Kasumi-1 (cell line): ENCODE measurements at places on chromosomes 11 and 22.

DNA sequence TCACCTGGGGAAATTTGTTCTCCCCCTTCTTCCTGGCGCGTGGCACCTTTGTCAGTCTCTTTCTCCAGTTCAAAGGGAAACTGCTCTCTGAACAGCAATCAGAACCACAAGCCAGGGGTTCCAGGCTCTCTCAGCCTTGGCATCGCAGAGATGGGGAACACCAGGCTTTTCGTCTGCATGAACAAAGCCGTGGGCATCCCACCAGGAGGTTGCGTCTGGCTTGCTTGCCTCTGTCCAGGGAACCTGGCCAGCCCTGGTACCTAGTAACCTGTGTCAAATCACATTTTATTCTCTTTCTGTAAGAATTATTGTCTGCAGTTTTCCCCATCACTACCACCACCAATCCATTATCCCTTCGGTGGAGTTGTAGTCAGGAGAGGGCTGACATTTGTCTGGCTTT, 107.0 kb downstream of the WNT7B start:
- no peak for DNase-seq

DNA sequence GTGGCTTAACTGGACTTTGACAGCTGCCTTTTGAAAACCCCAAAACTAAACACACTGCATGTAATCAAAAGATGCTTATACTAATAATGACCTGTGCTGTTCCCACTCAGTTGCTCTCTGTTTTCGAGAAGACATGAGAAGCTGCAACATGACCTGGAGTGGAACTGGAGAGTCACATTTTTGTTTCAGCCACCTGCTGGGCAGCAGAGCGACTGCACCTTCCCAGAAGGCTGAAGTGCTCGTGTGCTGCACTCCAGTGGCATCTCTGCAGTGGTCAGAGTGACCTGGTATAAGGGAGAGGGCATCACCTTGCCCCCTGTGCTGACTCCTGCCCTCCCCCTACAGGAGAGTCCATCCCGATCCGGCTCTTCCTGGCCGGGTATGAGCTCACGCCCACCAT, 8.6 kb downstream of the THYN1 start:
- peak; percentile 65 for DNase-seq

DNA sequence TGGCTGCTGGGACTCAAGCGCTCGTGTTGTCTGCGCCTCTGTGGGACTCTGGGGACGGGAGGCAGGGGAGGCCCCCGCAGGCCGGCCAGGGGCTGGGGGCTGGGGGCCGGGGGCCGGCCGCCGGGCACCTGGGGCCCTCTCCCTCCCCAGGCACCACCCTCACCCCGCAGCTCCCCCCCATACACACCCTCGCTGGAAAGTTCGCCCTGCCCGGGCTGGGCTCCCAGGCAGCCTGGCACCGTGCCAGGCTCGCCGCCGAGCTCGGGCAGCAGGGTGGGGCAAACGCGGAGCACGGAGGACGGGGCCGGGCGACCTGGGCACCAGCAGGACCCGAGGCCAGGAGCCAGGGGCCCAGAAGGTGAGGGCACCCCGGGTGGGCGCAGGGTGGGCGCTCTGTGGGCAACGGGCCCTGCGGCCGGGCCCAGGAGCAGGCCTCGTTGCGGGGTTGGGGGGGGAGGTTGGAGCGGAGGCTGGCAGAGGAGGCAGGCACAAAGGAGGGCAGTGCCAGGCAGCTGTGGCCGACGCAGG, 76.7 kb upstream of the WNT7B start:
- DNase-seq, result no peak

GRCh38 chr22:19679522-19680101, 34.7 kb upstream of the SEPTIN5 start:
- DNase-seq, result no peak

DNA sequence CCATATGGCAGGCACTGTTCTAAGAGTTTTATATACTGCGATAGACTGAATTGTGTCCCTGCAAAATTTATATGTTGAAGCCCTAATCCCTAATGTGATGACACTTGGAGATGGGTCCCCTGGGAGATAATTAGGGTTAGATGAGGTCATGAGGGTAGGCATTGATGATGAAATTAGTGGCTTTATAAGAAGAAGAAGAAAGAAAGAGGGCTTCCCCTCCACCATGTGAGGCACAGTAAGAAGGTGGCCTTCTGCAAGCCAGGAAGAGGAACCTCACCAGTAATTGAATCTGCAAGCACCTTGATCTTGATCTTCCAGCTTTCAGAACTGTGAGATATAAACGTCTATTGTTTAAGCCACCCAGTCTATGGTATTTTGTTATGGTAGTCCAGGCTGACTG, 46.6 kb upstream of the TENM4 start:
- DNase-seq, result no peak

GRCh38 chr11:101881586-101881985, 33.2 kb upstream of the CEP126 start:
- no peak for DNase-seq

- DNase-seq, result no peak
These were observed 134.7 kb downstream of the GRIK4 start for GRCh38 chr11:120646206-120646605.

DNA sequence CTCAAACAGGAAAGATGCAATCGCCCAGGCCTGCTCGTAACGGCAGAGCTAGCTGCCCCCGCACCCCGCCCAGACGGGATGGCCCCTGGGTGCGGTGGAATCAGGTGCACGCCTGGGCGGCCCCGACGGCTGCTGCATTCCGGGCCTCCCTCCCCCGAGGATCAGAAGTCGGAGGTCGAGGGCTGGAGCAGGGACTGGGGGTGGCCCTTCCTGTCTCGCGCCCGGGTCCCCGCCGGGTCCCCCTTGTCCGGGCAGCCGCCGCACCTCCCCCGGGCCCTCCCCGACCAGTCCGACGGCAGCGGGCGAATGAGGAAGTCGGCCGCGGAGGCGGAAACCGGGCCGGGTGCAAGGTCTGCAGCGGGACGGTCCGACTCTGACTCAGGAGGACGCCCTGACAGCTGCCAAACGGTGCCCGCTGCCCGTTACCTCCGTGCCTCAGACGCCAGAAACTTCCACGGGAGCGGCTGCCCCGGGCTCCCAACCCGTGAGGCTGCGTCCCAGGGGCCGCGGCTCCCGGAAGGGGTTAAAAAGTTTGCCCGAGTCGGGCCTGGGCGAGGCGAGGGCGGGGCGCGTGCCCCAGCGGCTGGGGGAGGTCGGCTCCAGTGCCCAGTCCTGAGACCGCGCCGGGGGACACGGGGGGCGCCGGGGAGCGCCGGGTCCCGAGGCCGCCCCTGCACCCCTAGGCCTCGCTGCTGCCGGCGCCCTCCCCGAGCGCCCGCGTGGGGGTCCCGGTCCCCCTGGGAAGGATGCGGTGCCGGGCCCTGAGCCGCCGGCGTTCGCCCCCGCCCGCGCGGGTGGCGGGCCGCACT, 663 bp downstream of the MYH9 start:
- DNase-seq, result peak; percentile 54

- no peak for DNase-seq
These were observed 14.6 kb downstream of the MS4A18 start for GRCh38 chr11:60739114-60739513.

DNA sequence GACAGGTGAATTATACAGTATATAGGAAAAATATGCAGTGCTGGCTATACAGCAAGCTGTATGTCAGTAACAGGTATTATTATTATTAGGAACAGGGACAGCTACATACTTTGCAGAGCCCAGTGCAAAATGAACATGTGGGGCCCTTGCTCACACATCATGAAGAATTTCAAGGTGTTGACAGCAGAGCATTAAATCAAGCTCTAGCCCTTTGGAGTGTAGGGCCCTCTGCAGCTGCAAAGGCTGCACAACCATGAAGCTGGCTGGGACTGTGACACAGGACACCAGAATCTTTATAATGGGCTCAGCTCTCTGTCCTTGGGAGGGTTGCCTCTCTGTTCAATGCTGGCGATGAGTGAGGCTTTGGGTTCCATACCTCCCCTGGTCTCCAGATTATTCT, 44.9 kb upstream of the DAGLA start:
- no peak for DNase-seq

GRCh38 chr11:76244316-76244851, 38.1 kb upstream of the WNT11 start:
- no peak for DNase-seq

DNA sequence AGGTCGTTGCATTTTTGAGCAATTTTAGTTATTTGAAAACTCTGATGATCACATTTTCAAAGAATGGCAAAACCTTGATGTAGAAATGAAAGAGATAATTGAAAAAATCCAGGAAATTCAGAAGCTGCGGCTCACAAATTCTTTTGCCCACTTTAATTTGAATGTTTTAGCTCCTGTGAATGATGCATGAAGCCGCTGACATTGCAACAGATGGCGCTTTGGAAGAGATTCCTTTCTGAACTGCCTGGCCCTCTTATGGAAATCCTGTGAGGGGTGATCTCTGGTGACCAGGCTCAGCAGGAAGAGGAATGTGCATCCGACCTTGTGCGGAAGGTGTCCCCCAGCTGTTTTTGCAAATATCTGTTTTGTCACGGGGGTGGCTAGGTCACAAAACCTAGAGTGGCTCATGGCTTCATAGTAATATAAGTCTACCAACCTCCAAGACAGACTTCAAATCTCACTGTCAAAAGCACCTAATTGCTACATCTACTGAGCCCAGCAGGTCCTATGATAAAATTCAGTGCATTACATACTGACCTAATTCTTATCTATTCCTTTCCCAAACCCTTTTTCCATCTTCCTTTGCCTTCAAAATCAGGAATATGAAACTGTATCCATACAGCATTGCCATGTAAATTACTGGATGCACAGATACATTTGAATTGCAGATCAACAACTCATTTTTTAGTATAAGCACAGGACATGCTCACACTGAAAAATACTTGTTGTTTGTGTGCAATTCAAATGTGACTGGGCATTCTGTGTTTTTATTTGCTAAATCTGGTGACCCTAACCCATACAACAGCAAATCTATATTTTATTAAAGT, 412.7 kb downstream of the ETS1 start:
- no peak for DNase-seq

GRCh38 chr11:96241331-96241841, 101.6 kb downstream of the MAML2 start:
- DNase-seq, result no peak

DNA sequence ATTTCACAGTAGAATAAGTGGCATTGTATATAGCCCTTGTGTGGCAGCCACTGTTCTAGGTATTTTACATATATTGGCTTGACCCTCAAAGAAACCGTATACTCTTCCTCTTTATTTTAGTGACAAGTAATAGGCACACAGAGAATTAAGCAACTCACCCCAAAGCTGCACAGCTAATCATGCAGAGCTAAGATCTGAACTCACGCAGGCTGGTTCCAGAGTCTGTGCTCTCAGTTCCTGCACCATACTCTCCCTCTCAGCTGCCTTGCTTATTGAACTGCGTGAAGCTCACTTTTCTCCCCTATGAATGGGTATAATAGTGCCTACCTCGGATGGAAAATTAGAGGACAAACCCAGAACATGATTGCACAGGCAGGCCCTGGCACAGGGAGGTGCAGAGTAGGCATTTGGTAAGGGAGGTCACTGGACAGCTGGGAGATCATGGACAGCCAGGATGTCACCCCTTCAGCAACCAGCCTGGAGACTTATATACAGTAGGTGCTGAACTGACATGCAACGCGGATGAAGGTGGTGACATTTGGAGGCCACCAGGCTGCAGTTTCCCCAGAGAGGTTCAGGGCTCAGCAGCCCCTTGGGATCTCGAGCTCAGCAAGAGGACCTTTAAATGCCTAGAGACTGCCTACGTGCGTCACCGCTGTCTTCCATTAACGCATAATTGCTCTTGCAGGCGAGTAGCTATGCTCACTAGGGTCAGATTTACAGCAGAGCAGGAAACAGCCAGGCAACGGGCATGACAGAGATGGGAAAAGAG, 78.4 kb upstream of the TP53I11 start:
- no peak for DNase-seq

DNA sequence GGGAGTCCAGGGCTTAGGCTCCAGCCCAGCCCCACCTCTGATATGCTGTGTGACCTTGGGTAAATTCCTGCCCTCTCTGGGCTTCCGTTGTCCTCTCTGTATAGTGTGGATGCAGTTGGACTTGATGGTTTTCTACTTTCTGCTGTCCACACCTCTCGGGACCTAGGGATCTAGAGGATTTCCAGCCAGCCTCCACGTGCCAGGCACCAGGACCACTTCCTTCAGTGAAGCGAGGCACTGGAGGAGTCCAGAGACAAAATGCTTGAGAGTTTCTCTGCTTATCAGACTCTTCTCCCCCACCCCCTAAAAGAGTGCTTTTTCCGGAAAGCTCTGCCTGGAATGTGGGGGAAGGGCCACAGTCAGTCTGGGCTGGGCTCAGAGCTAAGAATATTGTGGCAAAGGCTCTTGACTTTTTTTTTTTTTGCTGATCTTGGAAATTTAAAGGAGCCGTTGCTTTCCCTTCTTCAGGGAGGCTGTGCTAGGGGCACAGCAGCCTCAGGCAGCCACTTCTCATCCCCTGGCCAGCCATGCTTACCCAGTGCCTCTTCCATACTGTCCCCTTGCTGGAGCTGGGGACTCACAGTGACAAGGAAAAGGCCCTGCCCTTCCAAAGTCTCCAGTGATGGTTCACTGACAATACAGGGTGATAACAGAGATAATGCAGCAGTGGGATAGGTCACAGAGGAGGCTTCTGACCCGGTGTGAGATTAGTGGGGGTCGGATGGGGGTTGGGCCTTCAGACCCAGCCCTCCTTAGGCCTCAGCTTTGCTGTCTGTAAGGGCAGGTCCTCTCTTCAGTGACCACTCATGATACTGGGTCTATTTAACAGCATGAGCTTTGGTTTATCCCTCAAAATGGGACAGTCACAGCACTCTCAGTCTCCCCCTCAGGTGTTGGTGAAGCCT, 2.9 kb upstream of the SERPINH1 start:
- DNase-seq, result no peak

DNA sequence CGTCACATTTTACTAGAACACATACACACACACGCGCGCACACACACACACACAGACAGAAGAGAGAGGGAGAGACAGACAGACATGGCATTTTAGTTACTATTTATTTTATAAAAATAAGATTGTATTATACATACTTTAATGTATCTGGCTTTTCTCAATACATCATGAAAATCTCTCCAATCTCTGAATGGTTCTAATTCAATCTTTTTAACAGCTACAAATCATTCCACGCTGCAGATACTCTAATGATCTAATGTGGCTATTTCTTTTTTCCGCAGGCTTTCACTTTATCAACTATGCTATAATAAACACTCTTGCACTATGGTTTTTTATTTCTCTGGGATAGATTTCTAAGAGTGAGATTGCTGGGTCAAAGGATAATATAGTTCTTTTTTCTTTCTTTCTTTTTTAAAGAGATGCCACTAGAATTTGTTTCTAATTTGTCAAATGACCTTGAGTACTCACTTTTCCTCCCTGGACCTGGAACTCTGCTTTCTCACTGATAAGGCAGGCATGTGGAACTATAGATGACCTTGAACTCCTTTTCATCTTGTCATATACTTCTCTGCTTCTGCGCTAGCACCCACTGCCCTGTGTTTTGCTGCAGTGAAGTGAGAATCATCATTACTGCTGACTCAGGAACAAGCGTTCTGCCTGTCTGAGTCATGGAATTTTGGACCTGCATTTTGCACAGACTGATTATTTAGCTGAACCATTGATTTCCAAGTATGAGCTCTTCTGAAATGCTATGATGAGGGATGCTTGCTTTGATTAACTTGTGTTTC, 4.9 kb upstream of the SLC6A5 start:
- no peak for DNase-seq

DNA sequence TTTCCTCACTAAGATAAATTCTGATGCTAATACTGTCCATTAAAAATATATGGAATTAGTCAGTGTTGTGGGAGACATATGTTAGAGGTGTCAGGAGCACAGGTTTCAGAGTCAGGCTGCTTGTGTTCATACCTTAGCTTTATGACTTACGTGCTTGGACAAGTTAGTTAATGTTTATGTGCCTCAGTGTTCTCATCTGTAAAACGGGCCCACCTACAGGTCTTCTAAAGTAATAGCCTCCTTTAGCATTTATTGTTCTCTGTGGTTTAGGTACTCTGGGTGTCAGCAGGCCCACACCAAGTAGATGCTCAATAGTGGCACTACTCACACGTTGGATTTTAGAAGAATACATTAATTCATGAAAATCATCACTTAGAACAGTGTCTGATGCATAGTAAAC, 308.7 kb upstream of the ZC3H12C start:
- no peak for DNase-seq
